SK-N-SH (cell line): ENCODE measurements at places on chromosomes 16 and 17. TPM values are rescaled to one million over a fixed set of nuclear protein-coding genes. Genes with fewer than 3 reads are reported as not detected.

The ATAD5 gene
- 0.66 and 0.75 TPM in 2 replicates for polyA plus RNA-seq

The PRAC2 gene
- polyA plus RNA-seq: not detected in 2 replicates

The NLRC3 gene
- polyA plus RNA-seq: not detected in 2 replicates

The MSLN gene
- polyA plus RNA-seq: 0.02 and 0.19 TPM in 2 replicates

The STAC2 gene
- polyA plus RNA-seq: 0.07 and 0.08 TPM in 2 replicates

The FOXF1 gene
- 0.02 TPM in 1 of 2 replicates, not detected in the other for polyA plus RNA-seq

The KIF22 gene
- 63.8 and 64.1 TPM in 2 replicates for polyA plus RNA-seq

The PTGES3L gene
- 1.4 and 1.7 TPM in 2 replicates for polyA plus RNA-seq

The ITGAD gene
- not detected in 2 replicates for polyA plus RNA-seq

The CCL4L2 gene
- polyA plus RNA-seq: not detected in 2 replicates
